ENCODE measurements at places on chromosomes 11 and 22.

GRCh38 chr11:75351791-75352587 lies 528 bp upstream of the ARRB1 start:
- peak; percentile 73 for DNase-seq

GRCh38 chr11:105447936-105448702 lies 161.8 kb upstream of the GRIA4 start:
- DNase-seq = no peak

DNA sequence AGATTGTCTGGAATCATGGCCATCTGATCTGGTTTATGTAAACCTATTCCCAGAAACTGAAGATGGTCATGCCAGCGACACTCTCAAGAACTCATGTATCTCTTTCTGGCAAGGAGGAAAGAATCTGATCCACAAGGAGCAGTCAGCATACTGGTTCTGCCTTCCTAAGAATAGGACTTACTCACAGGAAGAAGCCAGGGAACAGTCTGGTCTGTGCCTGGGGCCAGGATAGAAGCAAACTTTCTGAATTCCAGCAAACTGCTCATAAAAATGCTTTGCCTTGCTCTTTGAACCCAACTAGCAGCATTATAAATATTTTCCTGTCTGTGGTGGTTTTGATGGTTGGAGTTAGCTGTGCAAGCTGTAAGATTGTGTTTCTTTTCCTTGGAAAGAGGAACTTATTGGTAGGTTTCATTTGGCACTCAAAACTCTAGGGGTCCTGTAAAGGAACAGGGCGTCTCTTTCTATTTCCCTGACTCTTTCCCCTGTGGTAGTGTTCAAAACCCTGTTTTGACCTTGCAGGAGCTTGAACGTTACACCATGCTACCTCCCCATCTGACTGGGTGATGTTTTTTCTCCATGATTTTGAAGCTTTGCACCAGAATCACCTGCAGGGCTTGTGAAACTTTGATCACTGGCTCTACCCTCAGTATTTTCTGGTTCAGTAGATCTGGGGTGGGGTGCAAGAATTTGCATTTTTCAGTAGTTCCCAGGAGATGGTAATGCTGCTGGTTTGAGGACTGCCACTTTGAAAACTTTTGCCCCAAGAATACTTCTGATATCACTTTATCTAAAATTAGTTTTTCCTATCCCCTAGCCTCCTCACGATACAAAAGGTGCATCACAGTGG lies 627.8 kb upstream of the ANO5 start:
- no peak for DNase-seq

DNA sequence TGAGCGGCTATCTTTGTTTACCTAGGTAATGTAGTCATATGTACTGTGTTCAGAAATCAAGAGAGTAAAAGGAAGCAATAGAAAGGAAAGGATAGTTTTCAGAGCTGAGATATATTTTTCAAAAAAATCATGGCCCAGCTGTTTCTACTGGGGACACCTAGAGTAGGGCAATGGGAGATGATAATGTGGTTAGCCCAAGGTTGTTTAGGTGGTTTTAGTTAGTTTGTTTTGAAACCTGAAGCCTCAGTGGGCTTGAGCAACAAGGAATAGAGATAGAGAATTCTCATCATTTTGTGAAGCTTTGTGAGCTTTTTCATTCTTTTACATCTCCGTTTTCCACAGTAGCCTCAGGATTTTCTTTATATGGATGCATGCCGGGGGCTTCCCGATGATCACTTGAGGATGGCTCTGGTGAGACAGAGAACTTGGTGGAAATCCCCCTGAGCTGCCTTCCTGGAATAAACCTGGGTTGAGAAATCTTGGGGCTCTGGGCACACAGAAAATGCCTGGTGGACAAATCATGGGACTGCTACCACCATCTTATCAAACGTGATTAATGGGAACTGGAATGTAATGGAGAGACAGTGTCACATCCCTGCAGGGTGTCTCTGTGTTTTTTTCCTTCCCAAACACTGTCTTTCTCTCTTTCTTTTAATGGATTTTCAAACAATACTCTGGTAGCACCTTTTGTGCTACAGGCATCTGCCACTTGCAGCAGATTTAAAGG lies 49.0 kb downstream of the ARHGAP42 start:
- no peak for DNase-seq

- peak; percentile 58 for DNase-seq
Measured at GRCh38 chr11:109423466-109424190, 1.6 kb downstream of the C11orf87 start.
